AML-193 (cell line): ENCODE measurements at places on chromosomes 16 and 17.

DNA sequence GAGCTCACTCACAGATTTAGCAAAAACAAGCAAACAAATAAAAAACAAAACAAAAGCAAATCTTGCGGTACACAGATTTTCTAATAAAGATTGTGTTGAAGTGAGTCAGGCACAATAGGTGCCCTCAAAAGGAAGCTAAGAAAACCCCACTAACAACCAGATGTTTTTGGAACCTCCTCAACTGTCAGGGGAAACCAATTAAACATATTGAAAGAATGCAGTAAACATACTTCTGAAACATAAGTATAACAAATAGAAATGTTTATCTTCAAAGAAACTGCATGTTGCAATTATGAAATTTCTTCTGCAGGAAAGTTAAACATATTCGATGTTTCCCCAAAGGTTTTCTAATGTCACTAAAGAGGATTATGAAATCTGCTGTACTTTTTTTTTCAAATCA is 110.5 kb upstream of the CORO6 start:
- no peak for DNase-seq

GRCh38 chr17:67151717-67152116 is 93.3 kb downstream of the HELZ start:
- no peak for DNase-seq

- DNase-seq = no peak
Observed at GRCh38 chr16:86568677-86569623, 2.3 kb downstream of the FOXC2 start.

DNA sequence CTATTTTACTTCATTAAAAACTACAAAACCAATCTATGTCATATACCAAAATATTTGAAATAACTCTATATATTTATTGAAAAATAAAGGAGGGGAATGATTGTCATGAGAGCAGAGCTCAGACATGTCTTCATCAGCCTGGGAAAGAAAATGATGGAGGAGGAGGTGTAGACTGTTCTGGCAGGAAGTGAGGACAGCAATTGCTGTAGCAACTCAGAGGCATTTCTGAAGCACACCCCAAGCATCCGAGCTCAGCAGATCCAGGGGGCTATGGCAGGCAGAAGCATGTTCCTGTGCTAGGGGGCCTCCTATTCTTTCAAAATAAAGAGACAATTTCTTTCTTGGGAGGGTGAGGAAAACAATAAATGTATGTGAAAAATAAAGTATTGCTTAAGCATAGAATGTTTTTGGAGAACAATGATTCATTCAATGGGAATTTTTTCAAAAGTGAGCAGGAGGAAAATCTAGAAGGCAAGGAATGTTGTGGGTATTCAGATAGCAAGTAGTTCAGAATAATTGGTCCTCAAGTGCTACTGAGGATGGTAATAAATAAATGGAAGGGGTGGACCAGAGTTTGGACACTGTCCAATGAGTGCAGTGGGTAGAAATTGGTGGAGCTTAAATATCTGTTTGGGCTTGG is 383.4 kb downstream of the CDH11 start:
- DNase-seq = no peak

DNA sequence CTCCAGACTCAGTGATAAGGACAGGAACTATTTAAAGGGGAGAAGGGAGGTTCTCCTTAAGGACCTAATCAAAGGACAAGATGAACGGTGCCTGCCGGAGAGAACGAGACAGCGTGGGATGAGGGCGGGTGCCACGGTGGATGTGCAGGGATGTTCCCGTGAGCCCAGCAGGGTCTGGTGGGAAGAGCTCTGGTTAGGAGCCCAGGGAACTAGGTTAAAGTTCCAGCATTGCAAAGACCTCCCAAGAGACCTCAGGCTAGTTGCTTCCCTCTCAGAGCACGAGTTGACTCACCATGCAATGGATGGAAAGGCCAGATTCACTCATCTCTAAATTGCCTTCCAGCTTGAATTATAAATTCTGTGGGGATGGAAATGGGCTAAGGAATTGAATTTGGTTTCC is 14.7 kb downstream of the CCR7 start:
- DNase-seq = no peak

GRCh38 chr16:69113216-69113615 is 7.8 kb downstream of the HAS3 start:
- no peak for DNase-seq

DNA sequence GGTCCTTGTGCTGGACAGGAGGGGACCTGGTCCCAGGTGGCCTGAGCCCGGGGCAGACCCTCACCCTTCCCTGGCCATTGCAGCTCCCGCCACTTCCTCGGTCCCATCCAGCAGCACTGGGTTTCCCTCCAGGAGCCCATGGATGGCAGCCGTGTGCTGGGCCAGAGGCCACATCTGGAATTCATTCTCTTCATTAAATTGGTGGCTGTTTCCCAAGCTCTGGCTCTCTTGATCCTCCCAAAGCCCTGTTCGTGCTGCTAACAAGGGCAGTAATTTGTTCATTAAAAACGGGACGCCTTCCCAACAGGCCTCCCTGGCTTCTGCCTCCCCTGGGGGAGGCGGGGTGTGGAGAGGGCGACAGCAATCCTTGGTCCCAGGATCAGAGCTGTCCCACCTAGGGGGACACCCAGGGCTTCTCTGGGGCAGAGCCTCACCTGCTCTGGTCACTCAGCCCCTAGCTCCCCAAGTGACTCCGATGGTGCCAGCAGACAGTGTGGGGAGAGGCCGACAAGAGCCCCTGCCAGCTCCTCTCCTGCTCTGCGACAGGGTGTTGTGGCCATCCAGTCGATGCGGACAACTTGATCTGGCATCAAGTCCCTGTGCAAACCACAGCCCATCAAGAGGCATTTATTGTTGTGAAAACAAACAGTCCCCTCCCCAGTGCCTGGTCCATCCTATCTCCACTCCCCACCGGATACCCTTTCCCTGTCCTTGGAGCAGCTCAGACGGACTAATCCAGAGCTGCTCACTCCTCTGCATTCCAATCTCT is 44.0 kb downstream of the SDK2 start:
- DNase-seq = no peak

DNA sequence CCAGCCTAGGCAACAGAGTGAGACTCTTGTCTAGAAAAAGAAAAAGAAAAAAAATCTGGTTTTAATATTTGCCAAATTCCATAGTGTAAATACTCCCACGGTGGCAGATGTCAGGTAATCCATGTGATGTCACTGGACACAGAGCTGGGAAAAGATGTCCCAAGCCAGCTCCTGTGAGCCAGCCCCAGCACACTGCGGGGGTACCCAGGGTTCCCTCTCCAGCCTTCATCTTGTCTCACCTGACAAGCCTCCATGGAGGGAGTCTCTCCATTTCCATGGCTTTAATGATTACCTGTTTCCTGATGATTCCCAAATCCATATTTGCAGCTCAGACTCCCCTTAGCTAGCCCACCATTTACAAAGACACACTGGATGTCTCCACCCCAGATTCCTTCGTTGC is 4.6 kb downstream of the CD300LB start:
- DNase-seq = no peak

- no peak for DNase-seq
Observed at GRCh38 chr16:26830428-26831127, 236.1 kb upstream of the C16orf82 start.

GRCh38 chr16:70610273-70611223 is 35.8 kb upstream of the IL34 start:
- no peak for DNase-seq

- no peak for DNase-seq
Observed at GRCh38 chr17:48554412-48555257, 9.7 kb upstream of the HOXB2 start.

DNA sequence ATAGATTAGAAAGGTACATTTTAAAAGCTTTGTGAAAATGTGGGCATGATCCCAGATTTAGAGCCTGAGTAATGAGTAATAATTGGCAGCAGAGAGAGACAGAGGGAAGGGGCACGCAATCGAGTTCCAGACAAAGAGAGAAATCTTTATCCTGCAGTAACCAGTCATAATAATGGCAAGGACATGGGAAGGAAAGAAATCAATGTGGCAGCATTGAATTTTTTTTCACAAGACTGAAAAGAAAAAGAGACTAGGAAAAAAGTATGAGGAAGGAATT is 790.8 kb upstream of the SOX9 start:
- DNase-seq = no peak

GRCh38 chr17:50882851-50883250 is 16.7 kb upstream of the TOB1 start:
- DNase-seq = no peak

DNA sequence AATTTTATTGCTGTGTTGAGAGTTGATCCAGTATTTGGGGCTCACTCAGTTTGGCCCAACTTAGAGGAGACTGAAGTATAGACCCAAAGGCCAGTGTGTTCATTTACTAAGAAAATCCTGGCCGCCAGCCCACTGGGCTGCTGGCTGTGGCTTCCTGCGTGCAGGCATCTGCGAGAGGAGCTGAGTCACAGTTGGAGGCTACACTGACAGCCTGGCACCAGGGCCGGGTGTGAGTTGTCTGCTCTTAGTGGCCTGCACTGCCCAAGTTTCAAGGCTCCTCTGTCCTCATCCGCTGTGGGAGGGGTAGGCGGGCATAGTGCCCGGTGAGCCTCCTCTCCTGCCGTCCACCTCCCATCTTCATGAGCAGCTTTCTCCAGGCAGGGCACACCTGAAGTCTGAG is 54.2 kb downstream of the PLD6 start:
- DNase-seq = no peak

- DNase-seq = no peak
Observed at GRCh38 chr16:68289202-68289601, 21.5 kb downstream of the SLC7A6OS start.

- DNase-seq = no peak
Observed at GRCh38 chr16:46894036-46894672, 10.0 kb downstream of the GPT2 start.

DNA sequence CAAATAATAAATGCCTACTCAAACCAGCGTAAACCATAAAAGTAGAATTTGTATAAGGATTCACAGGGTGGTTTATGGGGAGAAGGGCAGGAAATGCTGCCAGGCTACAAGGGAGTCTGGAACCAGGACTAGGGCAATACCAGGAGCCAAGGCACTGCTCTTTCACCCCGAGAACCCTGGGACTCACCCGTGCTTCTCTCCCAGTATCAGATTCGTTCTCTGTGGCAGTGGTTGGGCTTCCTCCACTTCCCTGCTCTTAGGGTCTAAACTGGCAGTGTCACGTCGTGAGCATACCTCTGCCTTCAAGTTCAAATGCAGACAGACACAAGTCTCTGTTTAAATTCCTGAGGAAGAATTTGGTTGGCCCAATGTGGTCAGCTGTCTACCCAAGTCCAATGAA is 49.3 kb downstream of the PRKCA start:
- no peak for DNase-seq

DNA sequence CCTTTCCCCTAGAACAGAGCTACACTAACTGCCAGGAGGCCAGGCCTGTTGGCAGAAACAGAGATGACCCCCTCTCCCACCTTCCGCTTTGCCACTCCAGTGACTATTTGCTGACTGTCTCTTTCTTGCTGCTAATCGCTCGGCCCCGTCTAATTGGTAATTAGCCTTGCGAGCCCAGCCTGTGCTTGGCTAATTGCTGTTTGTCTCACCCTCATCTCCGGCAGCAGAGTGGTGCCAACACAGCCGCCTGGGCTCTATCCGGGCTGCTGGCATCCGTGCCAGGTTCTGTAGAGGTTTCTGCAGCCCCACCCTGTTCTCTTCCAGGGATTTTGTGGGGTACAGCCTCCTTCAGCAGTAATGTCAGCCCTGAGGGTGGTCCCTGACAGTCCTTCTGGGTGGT is 27.4 kb upstream of the PHB1 start:
- DNase-seq = no peak

GRCh38 chr17:65025297-65025696 is 31.2 kb downstream of the GNA13 start:
- no peak for DNase-seq

- DNase-seq = peak; percentile 78
Observed at GRCh38 chr17:57948555-57949420, 6.4 kb downstream of the CUEDC1 start.

DNA sequence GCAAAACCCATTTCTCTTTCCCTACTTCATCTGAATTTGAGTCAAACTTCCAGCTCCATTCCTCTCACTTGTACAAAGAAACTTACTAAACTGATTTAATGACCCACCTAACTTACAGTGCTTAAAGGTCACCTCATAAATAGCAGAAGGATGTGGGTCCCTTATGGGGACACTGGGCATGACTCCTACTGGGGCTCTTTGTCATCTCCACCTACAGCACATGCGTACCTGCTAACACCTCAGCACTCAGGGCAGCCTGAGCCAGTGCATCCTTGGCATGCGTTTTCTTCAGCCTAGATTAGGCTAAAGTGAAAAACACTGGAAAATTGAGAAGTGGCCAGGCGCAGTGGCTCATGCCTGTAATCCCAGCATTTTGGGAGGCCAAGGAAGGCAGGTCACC is 63.2 kb downstream of the HELZ start:
- DNase-seq = no peak

GRCh38 chr17:74919440-74920305 is 3.4 kb downstream of the USH1G start:
- no peak for DNase-seq

- no peak for DNase-seq
Observed at GRCh38 chr17:65181237-65182061, 44.3 kb downstream of the RGS9 start.

DNA sequence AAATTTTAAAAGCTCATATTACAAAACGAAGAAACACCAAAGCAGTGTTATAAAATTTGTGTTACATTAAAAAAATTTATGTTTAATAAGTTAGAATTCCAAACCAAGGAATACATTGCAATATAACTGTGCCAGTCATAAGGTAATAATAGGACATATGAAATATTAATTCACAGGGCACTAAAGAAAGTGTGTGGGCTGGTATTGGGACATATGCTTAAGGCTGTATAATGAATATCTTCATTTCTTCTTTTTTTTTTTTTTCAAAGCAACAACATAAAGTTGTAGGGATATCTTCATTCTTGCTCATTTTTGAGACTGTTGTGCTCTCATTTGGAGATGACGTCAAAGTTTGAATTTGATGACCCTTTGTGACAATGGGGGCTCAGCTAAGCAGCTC is 17.5 kb upstream of the FBXO47 start:
- no peak for DNase-seq

GRCh38 chr17:19433255-19433654 is 22.2 kb downstream of the RNF112 start:
- DNase-seq = no peak

GRCh38 chr17:65064452-65065019 is 8.0 kb upstream of the GNA13 start:
- no peak for DNase-seq

GRCh38 chr17:72702136-72702735 is 390.3 kb downstream of the SLC39A11 start:
- no peak for DNase-seq
